ENCODE measurements at places on chromosomes 13 and 19.

DNA sequence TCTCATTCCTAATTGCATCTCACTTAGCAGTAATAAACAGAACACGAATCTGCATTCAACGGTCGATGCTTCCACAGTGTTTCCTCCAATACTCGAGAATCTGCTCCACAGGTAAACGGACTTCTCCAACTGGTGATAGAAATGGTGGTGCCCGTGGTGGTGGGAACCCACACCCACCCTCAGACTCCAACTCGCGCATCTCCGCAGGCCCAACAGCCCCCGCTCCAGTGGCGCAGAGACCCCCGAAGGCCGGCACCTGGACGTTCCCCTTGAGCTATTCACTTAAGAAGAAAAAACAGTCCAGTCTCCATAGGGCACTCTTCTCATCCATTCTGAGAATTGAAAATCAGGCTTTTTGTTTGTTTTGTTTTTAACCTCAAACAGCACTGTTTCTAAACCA, 13.8 kb upstream of the RASA3 start:
- DNase-seq: peak; percentile 1

GRCh38 chr13:99980201-99980823, 1.3 kb upstream of the ZIC2 start:
- DNase-seq: peak; percentile 71

- DNase-seq: no peak
Observed at GRCh38 chr19:49213791-49214190, 56.2 kb downstream of the TRPM4 start.

- no peak for DNase-seq
Observed at GRCh38 chr19:56294549-56294948, 20.1 kb downstream of the ZSCAN5A start.

DNA sequence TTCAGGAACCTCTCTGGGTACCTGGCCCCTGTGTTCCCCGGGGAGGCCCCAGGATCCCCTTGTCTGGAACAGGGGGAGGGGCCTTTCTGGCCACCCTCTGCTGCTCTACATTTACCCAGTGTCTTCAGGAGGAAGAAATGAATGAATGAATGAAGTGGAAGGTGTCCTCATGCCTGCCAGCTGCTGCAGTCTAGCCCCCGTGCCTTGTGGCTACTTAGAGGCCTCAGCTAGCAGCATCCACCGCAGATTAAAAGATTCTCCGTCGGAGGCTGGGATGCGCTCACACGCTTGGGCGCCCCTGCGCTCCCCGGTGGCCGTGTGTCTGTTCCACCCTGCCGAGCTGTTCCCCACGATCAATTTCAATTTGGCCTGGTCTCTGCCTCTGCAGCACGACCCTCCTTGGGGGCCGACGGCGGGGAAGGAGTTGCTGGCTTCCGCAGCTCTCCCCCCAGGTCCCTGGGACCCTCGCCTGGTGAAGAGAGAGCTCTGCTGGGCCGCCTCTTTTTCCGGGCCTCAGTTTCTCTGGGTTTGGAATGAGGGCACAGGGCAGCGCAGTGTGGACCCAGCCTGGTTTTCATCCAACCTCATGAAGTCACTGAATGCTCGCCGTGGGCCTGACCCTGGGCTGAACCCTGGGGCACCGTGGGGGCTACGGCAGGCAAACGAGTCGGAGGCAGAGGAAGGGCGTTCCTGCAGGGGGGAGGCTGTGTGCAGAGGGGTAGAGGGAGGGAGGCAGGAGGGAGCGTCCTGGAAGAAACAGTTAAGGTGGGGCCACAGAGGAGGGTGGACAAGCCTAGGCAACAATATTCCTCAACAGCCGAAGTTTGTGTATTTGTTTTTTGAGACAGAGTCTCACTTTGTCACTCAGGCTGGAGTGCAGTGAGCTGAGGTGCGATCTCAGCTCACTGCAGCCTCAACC, 28.3 kb downstream of the EFNA2 start:
- no peak for DNase-seq

- DNase-seq: no peak
Observed at GRCh38 chr13:73842626-73843025, 291.6 kb downstream of the KLF12 start.

DNA sequence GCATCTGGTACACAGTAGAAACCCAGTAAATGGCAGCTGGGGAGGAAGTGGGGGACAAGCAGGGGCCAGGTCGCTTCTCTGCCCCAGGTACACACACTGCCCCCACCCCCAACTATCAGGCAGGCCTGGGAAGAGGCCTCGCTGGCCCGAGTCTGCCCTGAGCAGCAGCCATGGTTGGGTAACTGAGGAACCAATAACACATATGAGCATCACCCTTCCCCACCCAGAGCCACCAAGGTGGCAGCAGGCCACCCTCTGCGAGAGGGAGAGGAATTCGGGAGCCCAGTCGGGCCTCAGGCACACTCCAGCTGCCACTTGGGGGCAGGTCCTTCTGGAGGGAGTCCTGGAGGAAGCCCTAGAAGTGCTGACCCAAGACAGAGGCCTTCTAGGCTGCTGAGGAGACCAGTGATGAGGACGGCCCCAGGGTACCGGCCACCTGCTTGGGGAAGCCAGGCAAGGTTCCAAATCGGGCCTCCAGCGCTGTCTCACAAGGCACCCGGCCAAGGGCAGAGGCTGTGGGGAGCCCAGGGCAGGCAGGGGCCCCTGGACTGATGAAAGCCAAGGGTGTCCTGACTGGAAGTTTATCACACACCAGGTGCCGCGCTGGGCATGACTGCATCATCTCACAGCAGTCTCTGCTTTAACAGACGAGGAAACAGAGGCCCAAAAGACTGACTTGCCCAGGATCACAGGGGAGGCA, 14.0 kb upstream of the KPTN start:
- no peak for DNase-seq

- DNase-seq: no peak
Observed at GRCh38 chr19:36067681-36068080, 13.0 kb downstream of the WDR62 start.

DNA sequence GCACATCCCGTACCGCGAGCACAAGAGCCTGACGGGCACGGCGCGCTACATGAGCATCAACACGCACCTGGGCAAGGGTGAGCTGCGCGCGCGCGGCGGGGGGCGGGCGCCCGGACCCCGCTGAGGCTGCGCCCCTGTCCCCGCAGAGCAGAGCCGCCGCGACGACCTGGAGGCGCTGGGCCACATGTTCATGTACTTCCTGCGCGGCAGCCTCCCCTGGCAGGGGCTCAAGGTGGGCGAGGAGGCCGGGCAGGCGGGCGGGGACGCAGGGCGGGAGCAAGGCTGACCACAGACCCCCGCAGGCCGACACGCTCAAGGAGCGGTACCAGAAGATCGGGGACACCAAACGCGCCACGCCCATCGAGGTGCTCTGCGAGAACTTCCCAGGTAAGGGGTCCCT, 36.5 kb downstream of the BTBD2 start:
- no peak for DNase-seq

DNA sequence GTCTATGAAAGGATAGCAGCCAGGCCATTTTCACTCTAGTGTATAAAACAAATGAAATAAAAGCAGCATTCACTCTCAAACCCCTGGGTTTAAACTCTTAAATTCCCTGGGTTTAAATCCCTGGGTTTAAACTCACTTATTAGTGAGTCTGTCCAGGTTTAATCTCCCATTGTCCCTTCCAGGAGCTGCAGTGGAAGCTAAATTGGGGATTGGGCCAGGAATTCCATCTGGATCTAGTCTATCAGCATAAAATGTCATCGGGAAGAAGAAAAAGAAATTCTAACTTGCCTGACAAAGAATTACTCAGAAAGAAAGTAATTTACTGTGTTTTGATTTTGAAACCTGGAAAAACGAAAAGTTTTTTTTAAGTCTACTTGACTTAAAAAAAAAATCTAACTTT, 54.8 kb downstream of the FRY start:
- no peak for DNase-seq

DNA sequence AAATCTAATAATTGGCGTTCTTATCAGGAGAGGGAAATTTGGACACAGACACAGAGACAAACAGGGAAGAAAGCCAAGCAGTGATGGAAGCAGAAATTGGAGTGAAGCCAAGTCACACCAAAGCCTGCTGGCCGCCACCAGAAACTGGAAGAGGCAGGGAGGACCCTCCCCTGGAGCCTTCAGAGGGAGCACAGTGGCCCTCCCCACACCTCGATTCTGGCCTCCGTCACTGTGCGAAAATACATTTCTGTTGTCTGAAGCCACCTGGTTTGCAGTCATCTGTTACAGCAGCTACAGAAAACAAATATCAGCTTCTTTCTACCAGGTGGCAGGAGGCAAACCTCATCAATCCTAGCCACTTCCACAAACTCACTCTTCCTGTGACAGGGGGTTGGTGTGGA, 8.3 kb upstream of the TLE6 start:
- no peak for DNase-seq

DNA sequence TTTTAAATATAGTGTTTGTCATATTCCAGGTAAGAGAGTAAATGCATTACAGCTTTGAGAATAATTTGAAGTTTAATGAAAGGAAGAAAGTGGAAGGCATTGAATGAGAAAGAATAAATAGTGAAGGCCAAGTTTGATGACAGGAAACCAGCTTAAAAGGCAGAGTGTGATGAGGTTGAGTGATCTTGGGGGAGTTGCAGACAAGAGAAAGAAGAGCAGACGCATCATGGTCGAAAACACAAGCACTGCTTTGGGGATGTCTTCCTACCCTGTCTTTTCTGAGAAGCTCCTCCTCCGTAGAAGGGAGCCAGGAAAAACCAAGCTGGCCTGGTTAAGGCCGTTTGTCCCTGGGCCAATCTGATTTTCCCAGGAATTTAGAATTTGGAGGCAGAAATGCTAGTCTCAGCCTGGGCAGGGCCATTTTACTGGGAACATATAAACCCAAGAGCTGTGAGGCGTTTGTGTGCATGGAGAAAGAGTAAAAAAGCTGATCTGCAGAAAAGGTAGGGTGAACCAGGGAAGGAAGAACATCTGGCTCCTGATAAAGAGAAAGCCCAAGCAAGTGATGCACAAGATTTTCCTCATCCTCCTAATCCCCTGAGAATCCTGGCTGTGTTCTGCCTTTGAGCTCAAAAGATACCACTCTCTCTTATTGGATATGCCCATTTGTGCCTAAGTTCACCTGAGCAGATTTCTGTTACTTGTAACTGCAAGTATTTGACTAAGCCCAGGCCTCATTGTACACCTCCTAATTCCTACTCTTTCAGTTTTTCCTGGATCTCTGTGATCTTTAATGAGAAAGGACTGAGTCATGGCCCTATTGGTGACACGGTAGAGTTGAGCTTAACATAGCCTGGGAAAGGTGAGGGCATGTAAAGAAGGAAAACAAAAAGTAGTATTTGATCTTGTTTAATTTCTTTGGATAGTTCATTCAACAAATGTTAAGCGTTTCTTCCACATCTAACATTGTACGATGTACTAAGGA, 80.0 kb downstream of the WDFY2 start:
- no peak for DNase-seq

DNA sequence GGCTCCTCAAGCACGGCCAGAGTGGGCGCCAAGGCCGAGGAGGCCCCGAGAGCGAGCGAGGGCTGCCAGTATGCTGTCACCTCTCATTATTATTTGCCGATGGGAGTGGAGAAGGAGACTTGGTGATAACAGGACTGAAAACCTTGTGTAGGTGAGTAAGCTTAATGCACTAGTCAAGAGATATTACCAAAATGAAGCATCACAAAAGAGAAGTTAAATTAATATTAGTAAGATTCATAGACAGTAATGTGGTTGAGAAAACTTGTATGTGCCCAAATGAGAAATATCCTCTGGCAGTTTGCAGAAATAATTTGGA, 204.5 kb upstream of the SLITRK1 start:
- no peak for DNase-seq

DNA sequence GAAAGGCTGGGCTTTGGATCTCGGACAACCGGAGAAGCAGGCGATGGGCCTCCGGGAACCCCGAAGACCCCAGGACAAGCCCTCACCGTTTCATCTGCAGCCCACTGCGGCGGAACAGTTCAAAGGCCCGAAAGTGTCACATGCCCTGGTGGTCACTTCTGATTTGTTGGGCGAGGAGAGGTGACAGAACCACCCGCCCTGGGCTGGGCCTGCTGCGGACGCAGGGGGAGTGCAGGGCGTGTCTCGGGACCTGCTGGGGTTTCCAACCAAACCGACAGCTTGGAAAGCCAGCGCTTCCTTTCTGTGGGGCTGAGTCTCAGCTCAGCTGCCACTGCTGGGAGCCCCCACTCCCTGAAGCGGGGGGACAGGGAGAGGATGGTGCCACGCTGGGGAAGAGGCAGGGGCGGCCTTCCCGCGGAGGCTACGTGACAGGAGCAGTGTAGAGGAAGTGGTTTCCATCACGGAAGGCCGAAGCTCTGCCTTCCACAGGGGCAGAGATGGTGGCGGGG, 22.8 kb upstream of the ZBTB7A start:
- DNase-seq: peak; percentile 57

- no peak for DNase-seq
Observed at GRCh38 chr19:53892981-53893325, 11.0 kb downstream of the PRKCG start.

- no peak for DNase-seq
Observed at GRCh38 chr13:28741084-28741491, 22.3 kb upstream of the SLC46A3 start.

DNA sequence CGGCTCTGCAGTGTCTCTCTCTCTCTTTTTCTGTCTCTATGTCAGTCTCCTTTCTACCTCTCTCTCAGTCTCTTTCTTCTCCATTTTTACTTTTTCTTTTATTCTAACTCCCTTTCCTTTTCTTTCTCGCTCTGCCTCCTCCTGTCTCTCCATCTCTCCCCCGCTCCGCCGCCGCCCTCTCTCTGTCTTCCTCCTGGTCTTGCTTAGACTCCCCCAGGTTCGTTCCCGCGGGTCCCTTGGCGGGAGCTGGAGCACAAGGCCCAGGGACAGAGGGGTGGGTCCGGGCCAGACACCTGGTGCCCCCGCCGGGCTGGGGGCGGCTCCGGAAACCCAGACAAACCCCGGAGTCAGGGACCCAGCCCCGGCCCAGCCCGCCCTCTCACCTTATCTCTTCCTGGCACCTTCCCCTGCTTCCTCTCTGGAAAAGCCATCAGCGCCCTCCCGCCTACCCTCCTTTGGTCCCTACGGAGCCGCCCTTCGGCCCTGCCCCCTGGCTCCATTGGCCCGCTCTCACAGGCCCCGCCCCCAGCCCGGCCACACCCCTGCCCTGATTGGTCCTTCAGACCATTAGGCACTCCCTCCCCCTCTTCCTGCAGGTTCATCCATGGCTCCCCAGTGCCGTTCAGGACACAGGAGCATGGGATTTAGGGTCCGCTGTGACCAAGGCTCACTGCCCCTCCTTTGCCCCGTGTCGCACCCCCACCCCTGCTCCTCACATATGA, 15.4 kb upstream of the NOP53 start:
- DNase-seq: peak; percentile 30

DNA sequence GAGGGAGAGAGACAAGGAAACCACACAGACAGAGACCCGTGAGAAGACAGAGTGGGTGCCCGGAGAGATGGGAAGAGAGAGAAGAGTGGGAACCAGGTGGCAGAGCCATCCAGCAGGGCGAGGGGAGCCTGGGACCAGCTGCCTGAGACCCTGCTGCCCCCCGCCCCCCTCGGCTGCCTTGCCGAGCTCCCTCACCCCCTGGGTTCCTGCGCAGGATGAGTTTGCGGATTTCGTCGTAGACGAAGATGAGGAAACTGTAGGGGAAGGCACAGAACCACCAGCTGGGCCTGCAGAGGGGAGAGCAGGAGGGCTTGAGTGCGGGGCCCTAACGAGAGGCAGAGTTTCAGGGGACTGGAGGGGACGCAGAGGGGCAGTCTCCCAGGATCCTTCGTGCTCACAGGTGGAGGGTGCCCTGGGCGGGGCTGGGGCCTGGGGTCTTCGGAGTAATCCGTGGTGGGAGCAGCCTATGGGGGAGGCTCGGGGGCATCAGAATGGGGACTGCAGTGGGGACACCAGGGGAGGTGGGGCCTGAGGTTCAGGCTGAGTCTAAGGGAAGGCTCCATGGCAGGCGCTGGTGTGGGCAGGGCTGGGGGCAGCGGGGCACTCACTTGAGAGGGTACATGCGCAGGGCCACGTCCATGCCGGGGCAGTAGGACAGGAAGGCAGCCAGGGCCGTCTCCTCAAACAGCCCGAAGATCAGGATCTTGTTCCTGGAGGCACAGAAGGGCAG, 8.1 kb upstream of the RABAC1 start:
- no peak for DNase-seq

All from CD4-positive, alpha-beta T cell treated with Interleukin-17A for 4 hours (primary cell).